ENCODE measurements at places on chromosomes 6 and 20.

DNA sequence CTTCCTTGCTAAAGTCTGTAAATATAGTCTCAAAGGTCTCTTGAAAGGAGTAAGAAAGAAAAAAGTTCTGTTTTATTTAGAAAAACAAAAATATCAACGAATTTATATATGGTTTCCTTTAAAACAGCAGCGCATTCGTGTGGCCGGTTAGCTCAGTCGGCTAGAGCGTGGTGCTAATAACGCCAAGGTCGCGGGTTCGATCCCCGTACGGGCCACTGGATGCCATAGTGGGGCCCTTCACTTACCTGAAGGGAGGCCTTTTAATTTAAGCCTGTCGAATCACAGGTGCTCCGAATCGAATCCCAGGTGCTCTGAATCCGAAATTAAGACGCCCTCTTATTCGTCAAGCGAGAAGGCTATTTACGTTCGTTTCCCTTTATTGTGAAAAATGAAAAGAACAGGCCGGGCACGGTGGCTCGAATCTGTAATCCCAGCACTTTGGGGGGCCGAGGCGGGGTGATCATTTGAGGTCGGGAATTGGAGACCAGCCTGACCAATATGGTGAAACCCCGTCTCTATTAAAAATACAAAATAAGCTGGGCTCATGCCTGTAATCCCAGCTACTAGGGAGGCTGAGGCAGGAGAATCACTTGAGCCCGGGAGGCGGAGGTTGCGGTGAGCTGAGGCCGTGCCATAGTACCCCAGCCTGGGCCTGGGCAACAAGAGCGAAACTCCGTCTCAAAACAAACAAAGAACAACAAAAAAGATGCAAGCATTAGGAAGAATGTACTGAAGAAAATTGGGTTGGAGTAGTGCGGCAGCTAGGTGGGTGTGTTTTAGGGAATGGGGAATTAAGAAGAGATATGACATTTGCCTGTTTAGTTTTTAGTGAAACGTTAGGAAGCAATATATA lies 195.8 kb upstream of the ZNF184 start:
- no peak for DNase-seq

DNA sequence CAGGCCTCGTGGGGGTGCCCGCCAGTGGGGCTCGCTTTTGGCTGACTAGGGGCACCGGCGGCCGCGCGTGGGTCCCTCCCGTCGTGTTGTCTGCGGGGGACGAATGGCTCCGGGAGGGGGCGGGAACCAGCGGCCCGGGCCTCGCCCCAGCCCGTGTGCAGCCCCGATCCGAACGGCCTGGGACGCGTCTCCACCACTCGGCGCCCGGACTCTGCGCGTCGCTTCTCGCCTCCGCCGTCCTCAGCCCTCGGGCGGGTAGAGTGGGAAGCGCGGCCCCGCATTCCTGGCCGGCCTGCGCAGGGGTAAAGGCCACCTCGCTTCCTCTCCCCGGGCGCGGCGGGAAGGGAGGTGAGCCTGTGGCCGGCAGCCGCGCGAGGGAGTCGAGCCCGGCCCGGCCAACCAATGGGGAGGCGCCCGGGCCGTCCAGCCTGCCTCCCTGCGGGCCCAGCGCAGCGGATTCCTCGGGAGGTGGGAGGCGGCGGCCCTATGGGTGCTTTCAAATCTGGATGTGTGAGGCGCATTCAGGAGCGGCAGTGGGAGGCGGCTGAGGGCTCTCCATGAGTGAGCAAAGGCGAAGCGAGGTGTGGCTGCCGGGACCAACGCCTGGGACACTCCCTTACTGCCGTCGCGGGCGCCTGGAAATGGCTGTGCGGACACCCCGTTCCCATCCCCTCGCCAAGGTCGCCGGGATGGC lies 1.1 kb upstream of the ZBTB46 start:
- DNase-seq: no peak

- DNase-seq: peak; percentile 32
Measured at GRCh38 chr6:155400654-155400965, 55.0 kb downstream of the NOX3 start.

DNA sequence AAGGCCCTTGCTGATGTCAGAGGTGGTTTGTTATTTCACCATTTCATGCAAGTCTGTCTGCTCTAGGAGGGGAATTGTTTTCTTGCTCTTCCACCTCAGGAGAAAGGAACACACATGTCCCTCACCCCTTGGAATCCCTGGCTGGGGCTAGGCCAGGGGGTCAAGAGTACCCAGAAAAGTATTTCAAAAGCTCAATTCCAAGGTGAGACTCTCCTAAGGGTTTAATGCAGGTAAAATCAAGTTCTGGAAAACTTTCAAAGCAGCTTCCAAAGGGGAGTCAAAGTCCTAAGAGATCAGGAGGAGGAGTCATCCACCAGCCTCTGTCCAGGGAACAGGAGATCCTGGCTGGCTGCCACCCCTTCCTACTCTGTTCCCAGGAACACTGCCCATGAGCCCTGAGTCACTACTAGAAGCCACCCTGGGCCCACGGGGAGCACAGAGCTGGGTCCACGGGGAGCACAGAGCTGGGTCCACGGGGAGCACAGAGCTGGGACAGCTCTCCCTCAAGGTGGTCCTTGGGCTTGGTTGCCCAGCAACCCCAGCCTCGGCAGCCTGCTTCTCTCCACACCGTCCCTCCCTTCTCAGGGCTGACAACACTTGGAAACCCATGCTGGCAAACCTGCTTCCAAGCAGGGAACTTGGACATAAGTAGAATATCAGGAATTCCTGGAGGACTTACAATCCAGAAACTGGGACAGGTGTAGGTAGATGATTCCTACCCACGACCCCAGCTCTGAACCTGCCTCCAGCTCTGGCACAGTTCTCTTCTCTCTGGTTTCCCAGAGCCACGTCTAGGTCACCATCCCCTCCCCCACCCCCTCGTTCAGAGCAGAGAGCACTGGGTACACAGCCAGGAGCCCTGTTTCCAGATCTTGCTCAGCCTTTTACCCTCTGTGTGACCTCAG lies 35.3 kb upstream of the CDKN1A start:
- DNase-seq: no peak

- no peak for DNase-seq
Measured at GRCh38 chr6:158894193-158894592, 75.0 kb upstream of the EZR start.

DNA sequence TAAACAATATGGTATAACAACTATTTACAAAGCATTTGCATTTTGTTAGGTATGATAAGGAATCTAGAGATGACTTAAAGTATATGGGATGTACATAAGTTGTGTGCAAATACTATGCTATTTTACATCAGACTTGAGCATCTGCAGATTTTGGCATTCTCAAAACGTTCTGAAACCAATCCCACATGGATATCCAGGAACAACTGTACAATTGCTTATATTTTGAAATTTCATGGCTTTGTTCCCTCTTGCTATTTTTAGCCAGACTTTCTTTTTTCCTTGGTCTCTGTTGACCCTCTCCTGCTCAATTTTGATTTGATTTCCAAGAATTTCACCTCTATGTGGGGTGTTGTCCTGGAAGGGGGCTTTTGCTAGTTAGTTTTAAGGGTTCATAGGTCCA lies 32.9 kb upstream of the UST start:
- no peak for DNase-seq

DNA sequence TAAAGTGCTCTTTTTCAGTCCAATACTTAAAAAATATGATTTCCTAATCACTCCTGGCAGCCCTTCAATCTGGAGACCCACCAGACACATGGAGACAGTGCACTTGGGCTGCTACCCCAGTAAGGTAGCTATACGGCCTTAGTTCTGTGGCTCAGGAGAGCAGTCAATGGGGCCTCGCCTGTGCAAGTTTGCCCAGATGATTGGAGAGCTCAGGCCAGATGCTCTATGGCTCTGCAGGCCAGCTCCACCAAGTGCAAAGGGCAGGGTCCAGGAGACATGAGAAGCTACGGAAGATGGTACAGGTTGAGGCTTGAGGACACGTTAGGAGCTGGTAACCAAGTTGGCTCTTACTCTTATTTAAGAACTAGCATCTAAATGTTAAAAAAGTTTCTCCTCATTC lies 30.7 kb downstream of the STK38 start:
- no peak for DNase-seq

DNA sequence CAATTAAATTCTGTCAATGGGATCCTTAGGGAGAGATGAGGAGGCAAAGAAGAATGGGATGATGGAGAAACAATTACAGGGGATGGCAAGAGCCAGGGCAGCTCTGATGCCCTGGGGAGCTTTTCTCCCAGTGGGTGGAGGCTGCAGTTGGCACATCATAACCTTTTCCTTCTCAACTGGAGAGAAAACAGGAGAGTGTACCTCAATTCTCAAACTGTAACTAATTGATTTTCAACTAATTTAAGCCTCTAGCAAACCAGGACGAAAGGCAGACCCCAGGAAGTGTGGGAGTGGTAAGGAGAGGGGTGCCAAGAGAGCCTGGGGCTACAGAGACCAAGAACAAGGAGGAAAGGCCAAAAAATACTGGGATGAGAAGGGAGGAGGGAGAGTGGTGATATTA lies 5.7 kb downstream of the BMP5 start:
- DNase-seq: no peak

DNA sequence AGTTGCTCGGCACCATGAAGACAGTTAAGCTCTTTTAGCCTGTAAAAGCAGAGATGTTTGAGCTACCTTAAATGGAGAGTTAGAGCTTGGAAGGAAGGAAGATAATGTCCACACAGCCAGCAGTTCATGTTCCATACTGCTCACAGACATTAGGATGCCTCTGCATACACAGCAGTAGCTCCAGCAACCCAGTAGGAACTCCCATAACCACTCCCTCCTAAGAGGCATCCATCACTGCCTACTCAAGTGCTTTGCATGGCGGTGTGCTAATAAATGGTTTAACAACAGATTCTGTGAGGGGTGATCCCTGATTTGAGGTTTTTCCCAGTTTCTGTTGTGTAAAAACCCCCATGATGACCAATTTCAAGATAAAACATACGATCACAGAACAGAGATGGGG lies 286.4 kb downstream of the HACE1 start:
- no peak for DNase-seq

GRCh38 chr6:56524891-56525703 lies 117.6 kb downstream of the DST start:
- no peak for DNase-seq

- no peak for DNase-seq
Measured at GRCh38 chr20:44552050-44552449, 30.2 kb upstream of the SERINC3 start.

GRCh38 chr6:150719831-150720230 lies 120.1 kb downstream of the PLEKHG1 start:
- DNase-seq: no peak

GRCh38 chr20:60257671-60258070 lies 299.4 kb downstream of the CDH26 start:
- no peak for DNase-seq

Measured in anterior cingulate cortex (tissue), 58 donors.